Endodermal cell (in vitro differentiated cells): ENCODE measurements at places on chromosomes 16 and 17.

DNA sequence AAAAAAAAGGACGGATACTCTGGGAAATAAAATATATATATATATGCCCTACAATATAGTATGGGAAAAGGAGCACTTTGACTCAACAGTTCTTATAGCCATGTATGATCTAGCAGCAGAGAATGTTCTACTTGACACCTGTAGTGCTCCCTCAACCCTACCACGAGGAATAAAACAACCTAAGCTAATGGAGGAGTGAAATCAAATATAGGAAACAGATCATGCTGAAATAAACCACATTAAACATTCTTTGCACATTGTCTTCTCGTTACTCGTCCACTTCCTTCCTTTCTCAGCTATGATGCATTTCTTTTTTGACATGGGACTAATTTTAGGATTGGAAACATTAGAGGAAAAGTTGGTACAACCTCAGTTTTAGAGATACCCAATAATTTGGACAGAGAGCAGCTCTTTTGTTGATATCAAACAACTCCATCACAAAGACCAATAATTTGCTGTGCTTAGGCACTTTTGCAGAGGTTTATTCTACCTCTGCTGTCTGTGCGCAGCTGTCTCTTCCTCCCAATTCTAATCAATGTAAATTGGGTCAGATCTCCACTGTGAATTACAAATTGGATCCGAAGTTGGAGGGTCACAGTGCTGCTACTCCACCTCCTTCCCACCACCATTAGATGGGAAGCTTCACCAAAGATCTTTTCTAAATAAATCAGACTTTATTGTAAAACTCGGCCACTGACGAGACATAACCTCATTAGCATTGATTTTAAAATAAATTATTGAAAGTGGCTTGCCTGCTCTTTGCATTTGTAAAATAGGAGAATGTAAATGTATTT is 65.8 kb downstream of the SNX11 start:
- H3K4me3 ChIP-seq: no peak overlapping the region
- H3K27me3 ChIP-seq: no peaks in the 10 kb centered on the region
- H3K4me1 ChIP-seq: no peaks in the 10 kb centered on the region
- no peak overlapping the region for H3K27ac ChIP-seq
- H3K36me3 ChIP-seq: no peaks in the 10 kb centered on the region

- H3K27me3 ChIP-seq: no peaks in the 10 kb centered on the region
- H3K4me1 ChIP-seq: no peaks in the 10 kb centered on the region
- H3K4me3 ChIP-seq: no peak overlapping the region
- H3K27ac ChIP-seq: no peak overlapping the region
Measured at GRCh38 chr16:7910116-7910515, 577.5 kb downstream of the RBFOX1 start.

- no peak for DNase-seq
- peaks cover 8% of the 10 kb centered on the region for H3K27me3 ChIP-seq
- no peak overlapping the region for H3K4me3 ChIP-seq
- no peaks in the 10 kb centered on the region for H3K4me1 ChIP-seq
Measured at GRCh38 chr16:27112093-27112811, 45.5 kb downstream of the C16orf82 start.

DNA sequence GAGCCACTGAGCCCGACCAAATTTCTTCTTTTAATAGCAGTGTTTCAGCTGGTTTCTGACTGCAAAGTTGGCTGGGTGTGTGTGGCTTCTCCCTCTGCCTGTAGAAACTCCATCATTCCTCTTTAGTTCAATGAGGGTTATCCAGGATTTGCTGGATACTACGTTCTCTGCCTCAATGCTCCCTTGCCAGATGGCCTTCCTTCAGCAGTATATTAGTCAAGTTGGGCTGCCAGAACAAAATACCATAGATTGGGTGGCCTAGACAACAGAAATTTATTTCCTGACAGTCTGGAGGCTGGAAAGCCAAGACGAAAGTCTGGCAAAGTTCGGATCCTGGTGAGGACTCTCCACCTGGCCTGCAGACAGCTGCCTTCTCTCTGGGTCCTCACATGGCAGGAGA is 103.7 kb downstream of the NOG start:
- DNase-seq: no peak
- peaks cover 10% of the 10 kb centered on the region for H3K27me3 ChIP-seq
- no peak overlapping the region for H3K4me3 ChIP-seq
- no peaks in the 10 kb centered on the region for H3K36me3 ChIP-seq
- H3K27ac ChIP-seq: no peak overlapping the region

GRCh38 chr17:8662973-8663372 is 32.4 kb upstream of the MYH10 start:
- no peaks in the 10 kb centered on the region for H3K36me3 ChIP-seq
- DNase-seq: no peak
- H3K27ac ChIP-seq: no peak overlapping the region
- H3K27me3 ChIP-seq: peaks cover 9% of the 10 kb centered on the region

- H3K27me3 ChIP-seq: no peaks in the 10 kb centered on the region
- H3K36me3 ChIP-seq: peaks cover 33% of the 10 kb centered on the region
- peaks cover 3% of the 10 kb centered on the region for H3K4me1 ChIP-seq
Measured at GRCh38 chr16:46973207-46973995, at the start of gene DNAJA2. Gene DNAJA2 (minus strand): TSS chr16:46973674. CDS start chr16:46973572, 102 bp downstream.

DNA sequence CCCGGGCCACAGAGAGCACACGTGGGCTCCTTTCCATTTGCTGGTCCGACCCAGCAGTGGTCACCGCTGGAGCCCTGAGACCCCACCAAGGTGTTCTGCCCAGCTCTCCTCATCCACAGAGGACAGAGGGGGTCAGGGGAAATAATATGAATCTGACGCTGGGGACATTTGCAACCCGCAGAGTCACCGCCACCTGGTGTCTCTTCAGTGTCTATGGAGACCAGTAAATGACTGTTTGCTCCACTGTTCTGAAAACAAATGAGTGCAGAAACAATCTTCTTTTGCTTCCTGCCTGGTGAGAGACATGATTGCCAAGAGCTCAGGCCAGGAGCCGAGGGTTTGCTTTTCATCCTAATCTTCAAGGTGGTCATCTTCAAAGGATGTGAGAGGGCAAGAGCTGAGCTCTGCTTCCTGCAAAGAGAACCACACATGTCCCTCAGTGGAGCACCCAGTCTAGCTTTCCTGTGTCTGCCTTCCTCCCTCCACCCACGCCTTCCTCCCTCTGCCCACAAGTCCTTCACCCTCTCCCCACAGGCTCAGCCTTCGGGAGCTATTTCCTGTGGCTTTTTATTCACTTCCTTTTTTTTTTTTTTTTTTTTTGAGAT is 14.7 kb upstream of the KLHDC4 start:
- no peak overlapping the region for H3K4me3 ChIP-seq
- no peaks in the 10 kb centered on the region for H3K36me3 ChIP-seq
- H3K27ac ChIP-seq: no peak overlapping the region

DNA sequence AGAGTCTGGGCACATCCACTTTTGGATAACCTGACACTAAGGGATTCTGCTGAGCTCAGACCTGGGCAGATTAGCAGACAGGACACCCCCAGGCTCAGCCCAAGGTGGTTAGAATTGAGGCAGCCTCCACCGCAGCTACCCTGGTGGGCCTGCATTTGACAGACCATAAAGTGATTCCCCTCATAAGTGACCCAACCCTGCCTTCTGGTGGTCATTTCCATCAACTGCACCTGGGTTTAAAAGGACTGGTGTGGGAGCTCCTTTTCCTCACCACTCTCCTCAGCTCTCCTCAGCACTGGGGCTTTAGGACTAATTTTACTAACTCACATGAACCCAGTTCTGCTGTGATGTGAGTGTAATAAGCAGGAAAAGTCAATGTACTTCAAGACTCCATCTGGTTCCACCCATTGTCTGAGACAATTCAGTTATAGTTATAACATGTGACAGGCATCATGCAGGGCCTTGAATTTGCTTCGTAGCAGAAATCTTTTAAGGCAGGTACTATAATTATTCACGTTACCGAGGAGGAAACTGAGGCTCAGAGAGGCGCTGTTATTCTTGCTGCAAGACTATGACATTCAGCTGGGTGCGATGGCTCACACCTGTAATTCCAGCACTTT is 42.5 kb downstream of the MYH3 start:
- no peaks in the 10 kb centered on the region for H3K36me3 ChIP-seq
- no peaks in the 10 kb centered on the region for H3K4me1 ChIP-seq
- no peak overlapping the region for H3K4me3 ChIP-seq
- H3K27ac ChIP-seq: no peak overlapping the region
- no peaks in the 10 kb centered on the region for H3K27me3 ChIP-seq

- no peak for DNase-seq
- peaks cover 16% of the 10 kb centered on the region for H3K36me3 ChIP-seq
- H3K4me3 ChIP-seq: no peak overlapping the region
- no peaks in the 10 kb centered on the region for H3K27me3 ChIP-seq
Measured at GRCh38 chr16:29858974-29859373, 4.1 kb downstream of the CDIPT start.

DNA sequence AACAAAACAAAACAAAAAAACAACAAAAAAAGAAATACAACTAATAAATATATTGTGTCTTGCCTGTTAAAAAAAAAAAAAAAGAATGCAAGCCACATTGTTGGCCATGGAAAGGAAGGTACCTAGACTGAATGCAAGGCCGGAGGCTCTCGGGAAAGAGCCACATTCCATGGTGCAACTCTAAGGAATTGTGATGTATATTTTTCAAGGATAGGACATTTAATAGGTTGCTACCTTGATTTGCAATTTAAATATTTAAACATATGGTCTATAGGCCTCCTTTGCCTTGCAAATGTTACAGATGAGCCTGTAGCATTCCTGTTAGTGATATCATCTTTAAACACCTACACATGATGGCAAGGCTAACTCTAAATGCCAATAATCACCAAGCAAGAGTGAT is 650.9 kb downstream of the TOX3 start:
- H3K4me3 ChIP-seq: no peak overlapping the region
- no peak overlapping the region for H3K27ac ChIP-seq
- H3K4me1 ChIP-seq: no peaks in the 10 kb centered on the region
- H3K36me3 ChIP-seq: no peaks in the 10 kb centered on the region
- no peaks in the 10 kb centered on the region for H3K27me3 ChIP-seq

- no peak overlapping the region for H3K27ac ChIP-seq
- H3K4me3 ChIP-seq: no peak overlapping the region
- no peaks in the 10 kb centered on the region for H3K4me1 ChIP-seq
- DNase-seq: no peak
Measured at GRCh38 chr17:34993031-34993430, 12.7 kb downstream of the LIG3 start.
